Caco-2 (cell line): ENCODE measurements at places on chromosomes 7 and 10.

DNA sequence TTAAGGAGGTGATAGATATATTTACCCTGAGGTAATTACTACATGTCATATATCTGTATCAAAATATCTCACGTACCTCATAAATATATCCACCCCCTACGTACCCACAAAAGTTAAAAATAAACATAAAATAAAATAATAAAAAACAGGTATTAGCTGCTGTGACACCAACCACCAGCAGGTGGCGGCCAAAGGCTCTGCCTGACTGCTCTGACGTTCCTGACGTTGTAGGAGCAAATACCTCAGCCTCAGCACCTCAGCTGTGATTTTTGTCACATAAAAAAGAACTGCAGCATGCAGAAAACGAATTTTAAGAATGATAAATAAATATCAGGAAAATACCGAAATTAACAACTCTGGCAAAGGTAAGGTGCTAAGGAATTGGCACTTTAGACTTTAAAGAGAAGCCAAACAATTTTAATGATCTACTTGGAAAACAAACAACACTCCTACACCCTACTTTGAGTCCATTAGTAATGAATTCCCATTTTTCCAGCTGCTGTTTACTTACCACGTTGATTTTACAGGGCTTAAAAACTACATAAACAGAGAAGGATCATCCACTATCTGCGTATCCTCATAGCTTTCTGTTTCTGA is 125.4 kb upstream of the TARP start:
- no peaks in the 10 kb centered on the region; the same call in 1 of the 2 replicates for H3K27me3 ChIP-seq
- no peaks in the 10 kb centered on the region for H3K4me1 ChIP-seq
- no peak overlapping the region for H3K4me3 ChIP-seq
- H3K27ac ChIP-seq = no peak overlapping the region
- DNase-seq = peak; percentile 55

GRCh38 chr7:82414389-82414788 is 29.2 kb downstream of the CACNA2D1 start:
- no peaks in the 10 kb centered on the region for H3K36me3 ChIP-seq
- H3K27ac ChIP-seq = no peak overlapping the region
- no peaks in the 10 kb centered on the region for H3K4me1 ChIP-seq
- H3K27me3 ChIP-seq = no peaks in the 10 kb centered on the region

- no peak overlapping the region for H3K27ac ChIP-seq
- no peaks in the 10 kb centered on the region for H3K27me3 ChIP-seq
- no peak for DNase-seq
- H3K36me3 ChIP-seq = no peaks in the 10 kb centered on the region
Observed at GRCh38 chr7:1454542-1454941, 4.7 kb downstream of the MICALL2 start.

DNA sequence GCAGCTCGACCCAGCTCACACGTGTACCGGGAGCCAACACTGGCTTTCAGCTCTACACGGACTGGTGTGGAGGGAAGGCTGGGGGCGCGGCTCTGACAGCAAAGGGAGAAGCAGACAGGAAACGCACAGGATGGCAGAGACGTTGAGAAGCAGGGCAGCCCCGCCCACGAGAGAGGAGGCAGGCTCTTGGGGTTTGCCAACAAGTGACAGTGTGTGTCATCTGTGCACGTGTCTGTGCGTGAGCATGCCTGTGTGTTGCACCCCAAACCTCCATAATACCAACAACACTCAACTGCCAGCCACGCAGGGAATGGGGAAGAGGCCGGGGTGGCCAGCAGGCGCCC is 64.4 kb upstream of the PDGFA start:
- H3K27ac ChIP-seq = peak overlapping the region; percentile 15
- no peaks in the 10 kb centered on the region for H3K27me3 ChIP-seq
- H3K36me3 ChIP-seq = peaks cover 3% of the 10 kb centered on the region
- peaks cover 12% of the 10 kb centered on the region for H3K4me1 ChIP-seq
- no peak overlapping the region for H3K4me3 ChIP-seq
- DNase-seq = no peak

DNA sequence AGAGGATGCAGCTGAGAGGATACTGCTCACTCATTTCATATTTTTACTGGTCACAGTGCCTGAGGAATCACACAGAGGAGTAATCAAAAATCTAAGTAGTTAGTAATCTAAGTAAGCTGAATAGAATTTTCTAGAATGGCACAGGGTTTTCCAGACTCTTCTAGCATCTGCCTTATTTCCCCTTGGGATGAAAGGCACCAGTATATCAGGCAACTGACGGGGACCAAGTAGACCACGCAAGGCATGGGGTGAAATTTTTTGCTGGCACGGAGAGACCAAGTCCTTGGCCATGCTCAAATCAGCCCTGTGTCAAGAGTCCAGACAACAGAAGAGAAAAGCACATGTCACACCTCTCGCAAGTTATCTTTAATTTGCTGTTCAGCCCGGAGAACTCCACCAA is 14.2 kb downstream of the NCOA4 start:
- H3K4me1 ChIP-seq = peaks cover 41% of the 10 kb centered on the region
- H3K36me3 ChIP-seq = 0 out of 2 replicates have a peak, but pooled peaks cover 1% of the 10 kb centered on the region
- H3K4me3 ChIP-seq = no peak overlapping the region
- H3K27me3 ChIP-seq = no peaks in the 10 kb centered on the region

GRCh38 chr7:35504365-35504764 is 190.6 kb downstream of the HERPUD2 start:
- H3K27ac ChIP-seq = no peak overlapping the region
- DNase-seq = no peak
- no peaks in the 10 kb centered on the region for H3K36me3 ChIP-seq
- no peaks in the 10 kb centered on the region for H3K4me1 ChIP-seq
- no peaks in the 10 kb centered on the region; the same call in 1 of the 2 replicates for H3K27me3 ChIP-seq
- no peak overlapping the region for H3K4me3 ChIP-seq

DNA sequence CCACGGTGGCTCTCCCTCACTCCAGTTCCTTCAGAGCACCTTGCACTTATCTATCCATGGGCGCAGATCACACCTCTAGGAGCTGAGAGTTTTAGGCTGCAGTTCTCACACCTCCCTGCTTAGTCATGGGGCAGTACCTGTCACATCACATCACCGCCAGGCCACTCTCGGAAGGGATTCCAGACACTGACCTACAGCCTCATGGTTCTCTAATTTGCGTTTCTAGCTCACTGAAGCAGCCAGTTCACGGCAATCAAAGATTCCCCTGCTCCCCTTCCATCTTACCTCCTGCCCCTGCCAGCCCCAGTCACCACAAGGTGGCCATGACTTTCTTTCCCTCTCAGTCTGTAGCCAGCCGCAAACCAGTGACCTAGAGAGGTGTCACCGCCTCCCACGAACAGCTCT is 34.2 kb downstream of the ADRB1 start:
- H3K27me3 ChIP-seq = no peaks in the 10 kb centered on the region
- H3K36me3 ChIP-seq = no peaks in the 10 kb centered on the region
- no peak overlapping the region for H3K27ac ChIP-seq
- no peak for DNase-seq

DNA sequence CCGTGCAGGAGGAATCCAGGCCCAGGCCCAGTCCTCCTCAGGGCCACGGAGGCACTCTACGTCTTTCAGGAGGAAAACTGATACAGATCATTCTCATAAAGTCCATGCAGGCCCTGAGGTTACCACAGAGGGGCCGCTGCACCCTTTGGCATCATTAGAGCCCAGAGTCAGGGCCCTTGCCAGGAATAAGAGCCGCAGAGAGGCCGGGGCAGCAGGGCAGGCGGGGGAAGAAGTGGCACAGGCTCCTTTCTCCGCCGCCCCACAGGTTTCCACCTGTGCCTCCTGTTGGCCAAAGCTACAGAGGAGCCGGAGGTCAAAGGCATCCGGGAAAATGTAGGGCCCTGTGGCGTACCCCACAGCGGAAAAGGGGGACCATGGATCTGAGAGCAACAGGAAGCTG is 366.6 kb upstream of the SHH start:
- H3K4me1 ChIP-seq = no peaks in the 10 kb centered on the region
- no peak overlapping the region for H3K4me3 ChIP-seq
- H3K27ac ChIP-seq = no peak overlapping the region
